NCI-H1105 (cell line): ENCODE measurements at places on chromosomes 1 and 21.

- DNase-seq: no peak
Measured at GRCh38 chr1:208923456-208923855, 660.1 kb upstream of the CAMK1G start.

- no peak for DNase-seq
Measured at GRCh38 chr1:206646504-206646903, 11.2 kb downstream of the DYRK3 start.

DNA sequence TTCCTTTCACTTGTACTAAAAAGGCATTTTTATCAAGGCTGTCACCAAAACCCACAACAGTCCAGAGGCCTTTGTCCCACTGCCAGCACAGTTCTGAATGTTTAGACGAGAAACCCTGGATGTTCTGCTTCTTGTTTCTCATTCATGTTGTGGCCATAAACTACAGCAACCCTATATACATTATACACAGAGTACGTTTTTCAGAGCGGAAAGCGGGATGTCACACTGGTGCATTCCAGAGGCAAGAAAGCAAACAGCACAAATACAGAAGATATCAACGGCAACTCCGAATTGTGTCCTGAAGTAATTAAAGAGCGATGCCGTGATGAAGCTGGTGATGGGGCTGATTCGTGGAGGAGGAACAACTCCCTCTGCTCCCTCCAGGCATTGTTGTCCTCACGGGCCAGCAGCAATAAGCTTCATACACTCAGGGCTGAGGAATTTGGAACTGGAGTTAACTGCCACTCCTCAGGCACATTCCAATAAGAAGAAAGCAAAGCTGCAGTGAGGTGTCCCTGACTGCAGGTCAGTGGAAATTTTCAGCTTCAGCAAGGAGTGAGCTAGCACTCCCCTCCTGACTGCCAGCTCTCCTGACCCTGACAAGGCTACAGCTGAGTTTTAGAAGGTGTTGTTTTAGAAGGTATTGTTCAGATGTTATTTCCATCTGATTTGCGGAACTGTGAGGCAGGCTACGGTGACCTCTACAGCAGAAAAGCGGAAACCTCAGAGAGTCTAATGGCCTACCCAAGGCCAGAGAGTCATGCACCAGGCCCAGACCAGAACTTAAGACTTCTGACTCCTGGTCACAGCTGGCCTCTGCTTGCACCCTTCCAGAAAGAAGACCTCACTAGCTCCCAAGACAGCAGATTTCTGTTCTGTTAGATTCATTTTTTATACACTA is 149.0 kb downstream of the TGFBR3 start:
- no peak for DNase-seq

GRCh38 chr1:238912148-238912547 is 474.2 kb upstream of the CHRM3 start:
- no peak for DNase-seq

DNA sequence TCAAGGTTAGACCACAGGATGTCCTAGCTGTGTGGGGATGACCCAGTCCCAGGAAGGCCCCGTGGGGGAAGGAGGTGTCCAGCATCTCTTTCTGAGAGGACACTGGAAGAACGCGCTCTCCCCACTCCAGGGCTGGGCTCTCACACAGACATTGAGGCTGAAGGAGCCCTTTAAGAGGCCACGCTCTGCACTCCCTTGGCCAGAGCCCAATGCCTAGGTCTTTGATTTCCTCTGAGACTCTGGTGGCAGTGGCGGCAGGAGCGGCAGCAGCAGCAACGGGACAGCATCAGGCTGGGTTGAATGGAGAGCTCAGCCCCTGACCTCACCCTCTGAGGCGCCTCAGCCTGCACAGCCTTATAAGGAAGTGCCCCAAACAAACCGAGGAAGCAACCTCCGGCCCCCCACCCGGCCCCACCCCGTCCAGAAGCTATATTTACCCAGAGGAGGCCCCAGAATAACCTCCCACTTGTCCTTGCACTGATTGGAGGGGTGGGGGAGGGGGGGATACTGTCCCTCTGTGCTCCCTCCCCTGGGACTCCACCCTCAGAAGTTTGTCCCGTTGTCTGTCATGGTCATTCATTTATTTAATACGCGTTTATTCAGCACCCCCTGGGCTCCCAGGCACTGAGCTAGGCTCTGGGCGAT is 12.3 kb downstream of the NES start:
- DNase-seq: no peak

DNA sequence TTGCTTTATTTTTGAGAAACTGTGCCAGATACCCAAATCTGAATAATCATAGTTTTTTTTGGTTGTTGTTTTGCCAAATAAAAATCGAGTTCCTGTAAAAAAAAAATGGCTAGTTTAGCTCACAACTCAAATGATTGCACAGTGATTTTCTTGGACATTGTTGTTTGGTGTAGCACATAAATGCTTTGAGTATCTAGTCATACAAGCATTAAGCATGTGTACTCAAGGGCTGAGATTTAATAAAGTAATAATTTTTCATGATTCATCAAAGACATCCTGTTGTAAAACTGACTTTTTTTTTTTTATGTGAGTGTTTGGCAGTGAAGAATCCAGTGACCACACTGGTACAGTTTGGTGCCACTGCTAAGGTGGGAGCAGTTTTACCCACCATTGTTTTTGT is 18.8 kb downstream of the ITSN1 start:
- no peak for DNase-seq

GRCh38 chr1:223248001-223248769 is 105.1 kb upstream of the TLR5 start:
- DNase-seq: no peak

DNA sequence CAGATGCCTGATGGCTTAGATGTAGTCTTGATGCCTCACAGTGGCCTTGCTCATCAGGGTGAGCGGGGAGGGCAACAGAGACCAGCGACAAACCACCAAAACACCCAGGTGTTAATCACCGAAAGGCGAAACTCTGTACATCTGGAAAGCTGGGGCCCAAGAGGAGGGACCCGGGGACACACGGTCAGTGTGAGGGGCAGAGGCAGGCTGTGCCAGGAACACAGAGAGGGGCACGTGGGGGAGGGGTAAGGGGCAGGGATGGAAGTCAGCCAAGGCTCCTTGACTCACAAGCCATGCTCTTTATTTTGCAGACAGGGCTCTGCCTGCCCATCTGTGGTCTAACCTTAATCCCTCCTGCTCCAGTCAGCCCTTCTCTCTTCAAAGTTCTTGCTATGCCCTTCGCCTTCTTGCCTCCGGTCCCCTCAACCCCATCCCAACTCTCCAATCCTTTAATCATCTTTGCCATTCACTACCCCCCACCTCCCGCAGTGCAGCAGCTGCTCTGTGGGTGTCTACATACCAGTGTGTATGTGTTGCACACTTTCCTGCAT is 4.3 kb downstream of the MEF2D start:
- no peak for DNase-seq

GRCh38 chr1:29426701-29427279 is 190.5 kb downstream of the PTPRU start:
- DNase-seq: peak; percentile 93

DNA sequence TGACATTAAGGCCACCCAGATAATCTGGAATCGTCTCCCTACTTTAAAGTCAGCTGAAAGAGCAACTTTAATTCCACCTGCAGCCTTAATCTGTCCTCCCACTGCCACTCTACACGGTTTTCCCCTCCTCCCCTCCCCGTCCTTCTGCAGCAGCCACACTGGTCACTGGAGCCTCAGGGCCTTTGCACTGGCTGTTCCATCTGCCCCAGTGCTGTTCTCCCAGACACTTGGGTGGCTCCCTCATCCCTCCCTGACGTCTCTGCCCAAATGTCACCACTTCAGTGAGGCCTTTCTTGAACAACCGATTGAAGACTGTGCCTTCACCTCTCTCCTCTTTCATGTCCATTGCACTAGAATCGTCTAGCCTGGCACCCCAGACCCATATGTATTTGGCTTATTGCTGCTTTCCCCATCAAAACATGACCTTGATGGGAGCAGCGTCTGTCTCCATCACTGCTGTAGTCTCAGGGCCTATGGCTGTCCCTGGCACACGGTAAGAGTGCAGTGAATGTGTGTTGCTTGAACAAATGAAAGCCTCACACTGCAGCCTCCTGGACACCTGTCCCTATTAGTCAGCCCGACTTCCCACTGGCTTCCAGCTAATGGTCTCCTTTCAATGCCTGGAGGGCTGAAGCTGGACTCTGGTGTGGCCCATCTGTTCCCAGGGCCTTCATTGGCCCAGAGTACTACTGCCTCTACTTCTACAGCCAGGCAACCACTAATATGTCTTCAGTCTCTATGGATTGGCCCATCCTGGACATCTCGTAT is 10.6 kb upstream of the PRDM16 start:
- no peak for DNase-seq

- DNase-seq: no peak
Measured at GRCh38 chr1:175861626-175862367, 118.4 kb upstream of the TNR start.

DNA sequence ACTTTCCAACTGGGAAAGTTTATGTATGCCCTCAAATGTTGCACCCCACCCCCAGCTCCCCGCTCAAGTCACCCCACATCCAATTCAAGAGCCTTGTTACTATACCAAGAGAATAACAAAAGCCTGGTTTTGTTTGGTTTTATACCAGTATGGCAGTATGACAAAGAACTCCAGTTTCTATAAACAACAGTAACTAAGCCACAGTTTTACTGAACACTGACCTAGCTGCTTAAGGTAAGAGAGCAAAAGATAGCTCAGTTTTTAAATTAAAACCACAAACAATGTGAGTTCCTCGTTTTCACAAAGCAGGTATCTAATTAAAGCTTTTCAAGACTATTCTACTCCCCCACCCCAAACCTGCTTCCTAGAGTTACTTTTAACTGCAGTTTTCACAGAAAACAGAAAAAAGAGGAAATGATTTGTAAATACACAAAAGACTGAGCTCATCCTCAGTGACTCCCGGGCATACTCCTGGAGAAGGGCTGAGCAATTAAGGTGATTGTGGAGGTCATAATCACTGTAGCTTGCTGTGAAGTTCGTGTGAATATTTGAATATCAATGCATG is 59.3 kb upstream of the LHX8 start:
- no peak for DNase-seq

GRCh38 chr1:196160066-196160795 is 448.0 kb downstream of the KCNT2 start:
- DNase-seq: no peak

- no peak for DNase-seq
Measured at GRCh38 chr1:116133696-116134475, 22.7 kb downstream of the MAB21L3 start.

DNA sequence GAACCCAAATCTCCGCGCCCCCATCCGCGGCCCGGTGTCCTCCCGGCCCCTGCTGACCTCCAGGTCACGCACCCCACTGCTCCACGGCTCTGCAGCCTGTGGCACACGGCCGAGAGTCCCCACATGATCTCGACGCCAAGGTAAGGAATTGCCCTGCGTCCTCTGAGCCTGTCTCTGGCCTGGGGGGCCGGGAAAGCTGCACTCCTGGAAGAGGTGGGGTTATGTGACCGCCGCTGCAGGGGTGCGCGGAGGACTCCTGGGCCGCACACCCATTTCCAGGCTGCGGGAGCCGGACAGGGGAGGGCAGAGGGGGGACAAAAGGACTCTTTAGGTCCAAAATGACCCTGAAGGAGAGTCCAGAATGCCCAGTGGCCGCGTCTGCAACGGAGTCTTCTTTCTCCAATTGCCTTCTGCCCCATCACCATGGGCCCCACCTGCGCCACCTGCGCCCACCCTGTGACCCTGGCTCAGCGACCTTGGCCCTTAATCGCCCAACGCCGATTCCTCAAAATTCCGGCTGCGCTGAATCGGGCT is 997 bp upstream of the SIM2 start:
- DNase-seq: no peak

GRCh38 chr1:115408533-115408932 is 70.5 kb upstream of the NGF start:
- DNase-seq: no peak

- no peak for DNase-seq
Measured at GRCh38 chr1:27383039-27383605, at the start of gene CD164L2. TSS of gene CD164L2 (minus strand) at chr1:27383333. CDS start at chr1:27383239, 94 bp downstream.

DNA sequence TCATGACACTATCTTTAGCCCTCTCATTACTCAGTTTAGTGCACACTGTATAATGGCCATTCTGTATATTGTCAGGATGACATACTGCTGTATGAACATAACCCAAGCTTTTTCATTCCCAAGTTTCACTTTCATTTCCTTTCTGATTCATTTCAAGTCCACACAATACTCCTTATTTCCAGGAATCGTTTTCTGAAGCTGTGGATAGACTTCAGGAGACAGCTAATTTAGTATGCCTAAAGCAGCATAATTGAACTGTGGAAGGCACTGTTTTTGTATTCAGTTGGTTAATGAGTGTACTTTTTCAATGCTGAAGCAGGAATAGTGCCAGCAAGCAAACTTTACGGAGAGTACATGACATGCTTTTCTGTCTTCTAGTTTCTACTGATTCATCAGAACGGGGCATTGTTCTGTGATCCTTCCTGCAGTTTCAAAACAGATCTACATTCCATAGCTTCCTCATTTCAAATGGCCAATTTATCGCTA is 578.5 kb upstream of the ZP4 start:
- DNase-seq: no peak

- no peak for DNase-seq
Measured at GRCh38 chr1:40221977-40222772, 25.6 kb upstream of the TMCO2 start.

DNA sequence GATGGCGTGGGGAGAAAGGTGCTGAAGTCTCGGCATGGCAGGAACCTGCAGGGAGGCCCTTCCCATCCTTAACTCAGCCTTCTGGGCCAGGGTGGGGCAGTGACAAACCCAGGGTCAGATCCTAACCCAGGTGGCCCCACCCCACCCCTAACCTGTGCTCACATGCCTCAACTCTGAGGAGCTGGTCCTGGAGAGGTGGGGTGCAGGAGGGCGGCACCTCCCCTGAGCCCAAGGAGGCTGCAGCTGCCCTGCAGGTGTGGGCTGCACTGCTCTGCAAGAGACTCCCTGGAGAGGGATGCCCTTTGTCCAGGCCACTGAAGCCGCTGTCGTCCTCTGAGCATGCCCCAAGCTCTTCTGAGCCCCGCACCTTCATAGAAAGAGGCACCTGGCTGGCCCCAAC is 15.2 kb upstream of the ADAMTSL4 start:
- DNase-seq: no peak

- no peak for DNase-seq
Measured at GRCh38 chr1:20052386-20052785, 17.6 kb upstream of the PLA2G5 start.

GRCh38 chr1:171213559-171214454 is 28.7 kb downstream of the FMO2 start:
- no peak for DNase-seq

GRCh38 chr1:213779228-213779627 is 208.5 kb upstream of the PROX1 start:
- no peak for DNase-seq
